ENCODE measurements at places on chromosomes 6 and 20. TPM values are rescaled to one million over a fixed set of nuclear protein-coding genes. Genes with fewer than 3 reads are reported as not detected.

Gene TMC2
- not detected for total RNA-seq

Gene GJA10
- not detected for total RNA-seq

Gene SMIM13
- total RNA-seq, result 16.3 TPM

Gene SLC17A2
- not detected for total RNA-seq

Gene OXT
- total RNA-seq, result not detected

Gene SRF
- total RNA-seq, result 16.2 TPM

Gene JAG1
- 33.7 TPM for total RNA-seq

Gene FILIP1
- 0.32 TPM for total RNA-seq

Gene POM121L2
- not detected for total RNA-seq

Gene SIRPB2
- total RNA-seq, result not detected

Gene SLC35D3
- total RNA-seq, result 0.14 TPM

Gene SNAP25
- total RNA-seq, result 15.4 TPM

Gene FRK
- total RNA-seq, result 1.3 TPM

Gene TPD52L2
- total RNA-seq, result 137 TPM

Gene MLIP
- not detected for total RNA-seq

Gene AK9
- 1.5 TPM for total RNA-seq

Gene ENPP3
- total RNA-seq, result not detected

Gene CST9
- total RNA-seq, result not detected

Gene RSPO3
- 76.6 TPM for total RNA-seq

Gene ID4
- 0.71 TPM for total RNA-seq

Gene WDR27
- 10.7 TPM for total RNA-seq

Gene ASIP
- not detected for total RNA-seq

Gene ENPP5
- not detected for total RNA-seq

Gene ULBP3
- 4.0 TPM for total RNA-seq

Gene NOX3
- total RNA-seq, result not detected

Gene ZBTB46
- total RNA-seq, result 0.82 TPM

Gene KIF25
- total RNA-seq, result not detected

Gene PRDM13
- 0.88 TPM for total RNA-seq

Gene CYP24A1
- 140 TPM for total RNA-seq

Gene GATA5
- total RNA-seq, result 0.75 TPM

Gene CGA
- 0.23 TPM for total RNA-seq

Gene SNAP91
- total RNA-seq, result 0.07 TPM

Gene THBS2
- not detected for total RNA-seq

Gene KIAA0408
- 7.0 TPM for total RNA-seq

Gene RAMACL
- 0.11 TPM for total RNA-seq

Gene OR2J3
- not detected for total RNA-seq

Gene MUC22
- total RNA-seq, result not detected

Gene PANK2
- total RNA-seq, result 54.4 TPM
